ENCODE measurements at places on chromosomes 5 and 9. TPM values are rescaled to one million over a fixed set of nuclear protein-coding genes. Genes with fewer than 3 reads are reported as not detected.

- H3K4me3 ChIP-seq: peak overlapping the region; percentile 96
- H3K27me3 ChIP-seq: no peaks in the 10 kb centered on the region
- peaks cover 39% of the 10 kb centered on the region for H3K4me1 ChIP-seq
Observed at GRCh38 chr5:115840873-115841272, 492 bp downstream of the ATG12 start.

COL23A1 gene
- not detected for total RNA-seq

COMMD10 gene
- 26.0 TPM for total RNA-seq

DNA sequence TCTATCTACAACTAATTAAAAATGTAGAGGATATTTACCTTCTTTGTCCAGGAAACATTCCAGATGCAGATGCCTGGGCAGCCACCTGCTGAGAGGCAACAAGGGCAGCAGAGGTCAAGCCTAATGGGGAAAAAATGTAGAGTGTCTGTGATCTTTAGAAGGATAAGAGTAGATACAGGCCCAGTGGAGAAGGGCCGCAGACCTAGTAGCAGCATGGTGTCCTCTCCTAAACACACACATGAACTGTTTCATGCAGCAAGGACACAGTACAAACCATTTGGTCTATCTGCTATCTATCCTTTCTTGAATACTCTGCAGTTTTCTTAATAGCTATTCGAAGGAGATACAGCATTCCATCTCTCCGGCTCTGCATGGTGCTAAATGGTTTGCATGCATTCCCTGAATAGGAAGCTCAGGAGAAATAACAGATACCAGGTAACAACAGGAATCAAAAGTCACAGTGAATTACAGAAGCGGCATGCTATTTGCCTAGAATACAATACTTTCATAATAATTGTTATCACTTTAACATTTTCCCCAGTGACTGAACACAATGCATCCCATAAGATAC lies 107.3 kb downstream of the ZNF608 start:
- no peak overlapping the region for H3K4me3 ChIP-seq
- H3K27ac ChIP-seq: no peak overlapping the region
- DNase-seq: no peak

PCDHGB2 gene
- total RNA-seq: 2.5 TPM

SPATA9 gene
- not detected for total RNA-seq

DNA sequence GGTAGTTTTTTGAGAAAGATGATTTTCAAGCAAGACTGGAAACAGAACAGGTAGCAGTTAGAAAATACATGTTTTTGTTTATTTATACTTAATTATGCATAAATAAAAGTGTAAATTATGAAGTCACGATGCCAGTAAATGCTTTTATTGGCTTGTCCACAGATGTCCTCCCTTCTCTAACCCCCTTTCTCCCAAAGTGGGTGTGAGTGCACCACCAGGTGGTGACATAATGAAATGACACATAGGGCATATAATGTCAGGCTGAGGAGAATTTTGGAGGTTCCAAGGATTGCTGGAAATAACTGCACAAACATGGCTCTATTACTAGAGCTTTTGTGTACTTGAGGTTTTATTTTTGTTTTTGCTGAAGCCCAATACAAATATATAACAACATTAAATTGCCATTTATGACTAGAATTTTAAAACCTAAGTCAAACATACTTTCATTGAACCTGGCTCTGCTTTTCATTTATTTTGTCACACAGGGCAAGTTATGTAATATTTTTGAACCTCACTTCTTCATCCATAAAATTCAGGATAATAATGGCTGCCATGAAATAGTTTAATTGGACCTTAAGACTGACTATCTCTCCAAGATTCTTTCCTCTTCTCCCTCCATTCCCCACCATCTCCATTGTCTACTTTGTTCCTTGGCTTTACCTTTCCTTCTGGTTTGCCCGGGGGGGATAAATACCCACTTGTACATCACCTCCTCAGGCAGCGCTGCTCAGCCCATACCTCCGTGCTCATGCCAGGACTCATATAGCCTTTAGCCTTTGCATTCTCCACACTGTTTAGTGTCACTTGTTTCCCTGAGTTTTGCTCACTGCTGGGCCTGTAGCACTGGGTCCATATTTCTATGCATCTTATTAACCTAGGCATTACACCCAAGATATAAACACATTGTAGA lies 168.8 kb downstream of the PDE4D start:
- H3K27ac ChIP-seq: no peak overlapping the region
- no peaks in the 10 kb centered on the region for H3K36me3 ChIP-seq
- no peak overlapping the region for H3K4me3 ChIP-seq

GRCh38 chr5:175384724-175385552 lies 59.0 kb downstream of the DRD1 start:
- no peaks in the 10 kb centered on the region for H3K4me1 ChIP-seq
- no peaks in the 10 kb centered on the region for H3K36me3 ChIP-seq
- H3K27me3 ChIP-seq: no peaks in the 10 kb centered on the region
- H3K27ac ChIP-seq: no peak overlapping the region
- DNase-seq: no peak

ZNF608 gene
- total RNA-seq: 2.1 TPM

- H3K27me3 ChIP-seq: no peaks in the 10 kb centered on the region
- H3K36me3 ChIP-seq: no peaks in the 10 kb centered on the region
- H3K27ac ChIP-seq: no peak overlapping the region
- no peak for DNase-seq
- H3K4me1 ChIP-seq: peaks cover 9% of the 10 kb centered on the region
- H3K4me3 ChIP-seq: no peak overlapping the region
Observed at GRCh38 chr5:79694652-79695051, 5.0 kb downstream of the CMYA5 start.
